ENCODE measurements at places on chromosomes 6 and 20.

DNA sequence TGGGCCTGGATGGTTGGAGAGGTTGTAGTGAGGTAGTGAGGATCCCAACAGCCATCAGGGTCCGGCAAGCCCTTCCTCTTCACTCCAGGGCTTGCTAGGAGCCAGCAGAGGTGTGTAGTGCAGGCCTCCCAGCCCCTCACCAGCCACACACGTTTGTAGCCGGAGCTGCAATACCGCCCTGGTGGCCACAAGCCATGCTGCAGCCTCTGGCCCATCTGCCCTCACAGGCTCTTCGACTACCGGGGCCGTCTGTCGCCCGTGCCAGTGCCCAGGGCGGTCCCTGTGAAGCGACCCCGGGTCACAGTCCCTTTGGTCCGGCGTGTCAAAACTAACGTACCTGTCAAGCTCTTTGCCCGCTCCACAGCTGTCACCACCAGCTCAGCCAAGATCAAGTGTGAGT is 36.4 kb downstream of the EIF2S2 start:
- no peak for DNase-seq

DNA sequence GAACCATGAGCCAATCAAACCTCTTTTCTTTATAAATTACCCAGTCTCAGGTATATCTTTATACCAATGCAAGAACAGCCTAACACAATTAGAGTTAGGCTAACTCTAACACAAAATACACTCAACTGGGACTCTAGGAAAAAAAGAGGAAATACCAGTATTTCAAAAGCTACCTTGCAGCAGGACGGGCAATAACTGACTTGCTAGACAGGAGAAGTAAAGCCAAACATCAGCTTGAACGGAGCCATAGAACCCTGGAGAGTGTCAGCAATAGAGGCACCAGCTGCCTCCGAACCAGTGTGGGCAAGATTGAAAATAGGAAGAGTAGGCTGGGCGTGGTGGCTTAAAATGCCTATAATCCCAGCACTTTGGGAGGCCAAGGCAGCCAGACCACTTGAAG is 162.0 kb upstream of the SOX4 start:
- DNase-seq: no peak

DNA sequence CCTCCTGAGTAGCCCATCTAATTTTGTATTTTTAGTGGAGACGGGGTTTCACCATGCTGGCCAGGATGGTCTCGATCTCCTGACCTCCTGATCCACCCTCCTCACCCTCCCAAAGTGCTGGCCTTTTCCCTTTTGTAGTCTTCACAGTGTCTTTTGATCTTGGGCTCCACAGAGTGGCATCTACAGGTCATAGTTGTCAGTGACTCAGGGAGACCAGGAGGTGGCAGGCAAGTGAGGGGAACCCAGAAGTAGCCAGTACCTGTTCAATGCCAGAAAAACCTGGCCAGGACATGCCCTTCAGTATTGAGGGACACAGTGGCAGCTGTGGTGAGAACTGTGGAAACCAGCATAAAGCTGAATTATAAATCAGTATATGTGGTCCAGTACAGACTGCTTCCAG is 19.6 kb downstream of the RPP21 start:
- DNase-seq: no peak

DNA sequence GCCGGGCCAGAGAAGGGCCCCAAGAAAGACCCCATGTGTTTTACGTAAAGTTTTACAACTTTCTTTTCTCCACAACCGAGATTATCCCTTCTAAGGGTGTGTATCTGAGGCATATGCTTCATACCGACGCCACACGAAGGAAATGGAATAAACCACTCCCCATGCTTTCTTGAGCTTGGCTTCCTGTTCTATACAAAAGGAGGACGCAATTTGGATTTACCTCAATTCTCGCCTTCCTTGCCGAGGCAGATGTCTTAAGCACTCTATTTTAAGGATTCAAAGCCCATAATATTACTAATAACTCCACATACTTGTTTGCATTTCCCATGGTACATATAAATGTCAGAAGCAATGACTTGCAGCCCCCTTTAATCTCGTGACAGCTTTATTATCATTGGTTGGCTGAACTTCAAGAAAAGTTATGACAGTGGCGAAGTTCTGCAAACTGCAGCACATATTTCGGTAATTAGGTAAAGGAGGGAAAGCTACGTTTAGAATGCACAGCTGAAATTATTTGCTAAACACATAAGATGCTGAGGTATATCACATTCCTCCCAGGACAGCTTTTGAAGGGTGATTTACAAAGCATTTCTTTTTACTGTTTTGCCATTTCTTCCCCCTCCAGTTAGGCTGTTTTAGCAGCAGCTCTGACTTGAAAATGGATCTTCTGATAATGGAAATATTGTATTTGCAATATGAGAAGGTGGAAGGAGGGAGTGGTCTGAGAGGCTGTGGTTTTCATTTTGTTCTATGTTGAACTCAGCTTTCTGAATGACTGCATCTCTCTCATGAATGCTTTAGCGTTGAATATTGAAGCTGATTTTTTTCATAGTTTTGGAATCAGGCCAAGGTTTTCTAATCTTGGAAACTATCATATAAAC is 330.5 kb downstream of the EPHA7 start:
- DNase-seq: no peak
